ENCODE measurements at places on chromosomes 16 and 17. TPM values are rescaled to one million over a fixed set of nuclear protein-coding genes. Genes with fewer than 3 reads are reported as not detected.

- no peak for DNase-seq
Observed at GRCh38 chr17:83085103-83085502, 5.7 kb downstream of the METRNL start.

DNA sequence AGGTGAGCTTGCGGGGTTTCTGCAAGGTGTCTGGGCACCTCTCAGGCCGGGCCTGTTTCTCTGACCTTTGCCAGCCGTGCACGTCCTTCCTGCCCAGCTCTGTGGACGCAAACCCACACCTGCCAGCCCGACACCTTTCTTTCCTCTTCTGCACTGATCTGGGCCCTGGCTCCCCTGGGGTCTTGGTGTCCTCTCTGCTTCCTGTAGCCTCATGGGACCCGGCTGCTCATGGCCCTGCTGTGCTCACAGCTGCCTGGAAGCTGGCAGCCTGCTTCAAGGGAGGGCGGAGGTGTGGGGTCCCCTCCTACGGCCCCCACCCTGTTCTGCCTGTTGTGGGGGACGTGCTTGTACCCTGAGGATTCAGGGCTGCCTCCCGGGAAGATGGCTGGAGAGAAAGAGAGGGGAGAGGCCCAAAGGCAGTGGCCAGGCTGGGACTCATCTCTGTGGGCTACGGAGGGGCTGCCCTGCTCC, 342.4 kb downstream of the SEC14L1 start:
- no peak for DNase-seq

GRCh38 chr16:73549984-73550631, 502.2 kb upstream of the ZFHX3 start:
- DNase-seq: no peak

GRCh38 chr16:84730406-84731106, 30.8 kb downstream of the USP10 start:
- DNase-seq: peak; percentile 73

- no peak for DNase-seq
Observed at GRCh38 chr17:79865351-79866210, 26.3 kb upstream of the CBX4 start.

DNA sequence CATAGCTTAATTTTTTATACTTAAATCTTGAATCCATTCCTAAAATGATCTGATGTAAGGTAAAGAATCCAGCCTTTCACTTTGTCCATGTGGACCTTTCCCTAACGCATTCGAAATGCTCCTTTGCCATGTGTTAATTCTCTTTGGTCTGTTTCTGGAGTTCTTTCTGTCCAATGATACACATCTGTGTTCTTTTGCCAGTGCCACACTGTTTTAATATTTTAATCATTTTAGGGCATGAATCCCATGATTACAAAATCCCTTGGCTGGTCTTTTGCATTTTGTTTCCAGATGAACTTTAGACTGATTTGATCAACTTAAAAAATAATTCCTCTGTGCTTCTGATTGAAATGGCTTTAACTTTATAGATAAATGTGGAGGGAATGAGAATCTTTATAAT, 74.1 kb downstream of the NTN1 start:
- no peak for DNase-seq

DNA sequence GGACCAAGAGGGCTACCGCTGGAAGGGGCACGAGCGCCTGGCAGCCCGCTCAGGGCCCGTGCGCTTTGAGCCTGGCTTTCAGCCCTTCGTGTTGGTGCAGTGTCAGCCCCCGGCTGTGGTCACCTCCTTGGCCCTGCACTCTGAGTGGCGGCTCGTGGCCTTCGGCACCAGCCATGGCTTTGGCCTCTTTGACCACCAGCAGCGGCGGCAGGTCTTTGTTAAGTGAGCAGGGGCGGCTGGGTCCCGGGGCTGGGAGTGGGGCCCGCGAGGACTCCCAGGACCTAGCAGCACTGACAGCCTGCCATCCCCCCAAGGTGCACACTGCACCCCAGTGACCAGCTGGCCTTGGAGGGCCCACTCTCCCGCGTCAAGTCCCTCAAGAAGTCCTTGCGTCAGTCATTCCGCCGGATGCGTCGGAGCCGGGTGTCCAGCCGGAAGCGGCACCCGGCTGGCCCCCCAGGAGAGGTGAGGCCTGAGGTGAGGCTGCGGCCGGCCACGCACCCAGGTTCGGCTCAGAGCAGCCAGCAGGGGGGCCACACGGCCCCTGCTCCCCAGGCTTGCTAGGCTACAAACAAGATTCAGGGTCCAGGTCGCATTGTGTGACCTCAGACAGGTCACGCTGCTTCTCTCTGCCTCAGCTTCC, 17.4 kb upstream of the MYO15B start:
- no peak for DNase-seq

GRCh38 chr17:6913608-6914443, 82.0 kb upstream of the ALOX12 start:
- DNase-seq: no peak

GRCh38 chr16:24188021-24188542, 68.1 kb upstream of the CACNG3 start:
- DNase-seq: no peak

- DNase-seq: no peak
Observed at GRCh38 chr17:3695129-3695722, 729 bp downstream of the P2RX5 start.

GRCh38 chr17:78434455-78435329, 56.2 kb downstream of the PGS1 start:
- no peak for DNase-seq

DNA sequence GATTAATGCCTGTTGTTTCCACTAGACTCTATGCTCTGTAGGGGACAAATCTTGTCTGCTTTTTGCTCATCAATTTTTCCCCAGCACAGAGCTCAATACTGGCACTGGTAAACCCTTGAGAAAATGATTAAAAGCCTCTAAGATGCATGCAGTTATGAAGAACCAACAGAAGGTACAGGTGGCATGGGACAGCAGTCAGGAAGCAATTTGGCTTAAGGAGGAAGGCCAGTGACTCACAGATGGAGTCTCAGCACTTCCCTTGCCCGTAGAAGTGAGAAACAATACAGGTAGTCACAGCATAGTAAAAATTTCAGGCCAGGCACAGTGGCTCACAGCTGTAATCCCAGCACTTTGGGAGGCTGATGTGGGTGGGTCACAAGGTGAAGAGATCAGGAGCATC, 504.7 kb upstream of the RBFOX1 start:
- no peak for DNase-seq

GRCh38 chr16:78884204-78884603, 716.3 kb downstream of the MAF start:
- DNase-seq: no peak

GRCh38 chr17:82866590-82867191, 26.9 kb upstream of the ZNF750 start:
- no peak for DNase-seq

DNA sequence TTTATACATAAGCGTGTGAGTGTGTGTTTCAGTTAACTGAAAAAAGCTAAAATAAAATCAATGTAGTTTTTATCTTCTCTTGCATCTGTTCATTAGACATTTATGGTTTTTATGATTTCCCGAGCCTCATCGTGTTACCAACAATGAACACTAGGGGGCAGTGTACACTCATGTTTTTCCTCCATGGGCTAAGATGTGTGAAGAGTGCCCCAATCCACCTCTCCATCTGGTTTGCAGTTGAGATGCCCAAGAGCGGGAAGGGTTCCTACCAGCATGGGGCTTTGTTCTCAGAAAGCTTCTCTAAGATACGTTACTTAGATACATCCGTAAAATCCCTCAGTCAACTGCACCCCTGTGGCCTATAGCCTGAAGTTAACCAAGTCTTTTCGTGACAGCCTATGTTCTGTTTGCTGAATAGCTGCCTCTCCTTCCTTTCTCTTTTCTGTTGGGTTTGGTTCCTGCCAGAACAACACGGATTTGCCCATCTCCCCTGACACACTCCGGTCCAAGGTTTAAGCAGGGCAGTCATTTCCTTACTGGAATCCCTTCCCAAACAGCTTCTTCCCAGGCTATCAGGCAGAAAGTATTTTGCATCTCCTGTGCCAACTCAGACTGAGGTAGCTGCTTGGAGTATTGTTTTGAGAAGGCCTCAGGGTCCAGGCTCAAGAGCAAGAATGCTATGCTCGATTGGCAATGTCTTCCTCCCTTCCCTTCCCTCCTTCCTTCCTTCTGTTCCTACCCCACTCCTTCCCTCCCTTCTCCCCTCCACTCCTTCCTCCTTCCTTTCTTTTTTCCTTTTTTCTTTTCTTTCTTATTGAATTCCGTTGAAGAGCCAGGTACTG, 12.9 kb upstream of the ELAC2 start:
- peak; percentile 34 for DNase-seq

- DNase-seq: peak; percentile 4
Observed at GRCh38 chr16:27650073-27650701, 100.2 kb downstream of the KATNIP start.

GRCh38 chr17:16934836-16935235, 37.1 kb downstream of the TNFRSF13B start:
- no peak for DNase-seq

Gene PLEKHG4
- 0.83 TPM for polyA plus RNA-seq

Gene CLEC19A
- not detected for polyA plus RNA-seq

Gene GRB7
- polyA plus RNA-seq: 9.9 TPM

Gene PRDM7
- not detected for polyA plus RNA-seq

Gene INCA1
- polyA plus RNA-seq: 0.27 TPM
